ENCODE measurements at places on chromosomes 5 and 9.

GRCh38 chr5:77255617-77256016, 45.1 kb downstream of the PDE8B start:
- no peak for DNase-seq

DNA sequence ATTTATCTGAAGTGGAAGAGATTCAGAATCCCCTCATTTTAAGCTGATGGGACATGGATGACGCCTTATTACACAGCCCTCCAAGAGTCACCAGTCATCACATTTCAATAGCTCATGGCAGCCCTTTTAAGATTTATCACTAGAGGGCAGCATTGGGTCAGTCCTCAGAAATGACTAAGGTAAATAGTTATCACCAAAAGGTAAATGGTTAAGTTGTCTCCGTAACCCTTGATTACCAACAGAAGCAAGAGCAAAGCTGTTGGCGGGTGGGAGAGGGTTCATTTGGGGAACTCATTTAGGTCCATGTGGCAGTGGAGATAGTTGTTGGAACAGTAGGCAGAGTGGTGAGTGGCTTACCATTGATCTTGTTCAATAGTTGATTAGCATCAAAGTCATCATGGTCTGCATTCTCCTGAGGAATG, 12.0 kb upstream of the C9 start:
- no peak for DNase-seq

DNA sequence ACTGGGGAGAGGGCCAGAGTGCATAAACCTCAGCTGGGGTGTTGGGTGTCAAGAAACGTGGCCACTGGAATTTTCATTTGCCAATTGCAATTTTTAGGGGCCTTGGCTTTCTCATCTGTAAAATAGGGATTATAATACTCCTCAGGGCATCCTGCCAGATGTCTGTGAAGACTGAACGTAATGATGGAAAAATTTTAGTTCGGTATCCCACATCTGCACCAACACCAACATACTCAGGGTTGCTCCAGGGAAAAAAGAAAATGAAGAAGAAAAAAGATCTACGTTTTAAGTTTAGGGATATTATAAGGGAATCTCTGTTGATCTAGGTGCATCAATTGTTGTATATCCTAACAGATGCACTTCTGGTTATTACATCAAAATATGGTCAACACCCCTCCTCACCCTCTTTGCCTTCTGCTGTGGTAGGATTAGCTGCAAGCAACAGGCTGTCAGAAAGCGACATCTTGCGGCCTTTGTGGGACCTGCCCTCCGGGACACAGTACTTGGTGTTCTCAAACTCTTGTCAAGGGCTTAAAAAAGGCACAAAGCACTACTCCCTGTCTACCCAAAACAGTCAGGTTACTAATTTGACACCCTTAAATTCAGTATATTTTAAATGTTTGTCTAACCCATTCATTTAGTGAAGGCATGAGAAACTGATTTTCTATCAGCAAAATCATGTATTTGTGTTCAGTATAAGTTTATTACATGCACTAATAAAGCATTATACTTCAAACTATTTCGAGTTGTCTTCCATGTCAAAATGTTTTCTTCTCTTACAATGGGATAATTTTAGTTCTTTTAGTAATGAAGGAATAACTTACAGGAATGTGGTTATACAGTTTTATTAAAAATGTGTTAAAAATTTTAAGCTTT, 8.3 kb upstream of the TBC1D2 start:
- DNase-seq, result peak; percentile 97

DNA sequence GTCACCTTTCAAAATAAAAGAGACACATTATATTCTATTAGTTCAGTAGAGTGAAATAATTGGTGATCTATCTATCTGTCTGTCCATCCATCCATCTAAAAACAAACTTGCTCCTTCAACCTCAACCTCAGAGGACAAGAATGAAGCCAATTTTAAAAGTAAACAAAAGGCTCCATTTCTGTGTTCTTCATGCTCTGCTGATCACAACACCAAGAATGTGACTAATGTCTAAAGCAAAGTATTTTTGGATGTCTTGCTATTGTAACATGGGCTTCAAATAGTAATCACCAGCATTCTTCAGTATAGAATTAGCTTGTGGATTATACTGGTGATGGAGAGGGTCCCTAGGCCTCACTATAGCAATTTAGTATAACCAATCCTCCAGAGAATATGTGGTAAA, 1304.4 kb downstream of the MAT2B start:
- DNase-seq, result no peak

DNA sequence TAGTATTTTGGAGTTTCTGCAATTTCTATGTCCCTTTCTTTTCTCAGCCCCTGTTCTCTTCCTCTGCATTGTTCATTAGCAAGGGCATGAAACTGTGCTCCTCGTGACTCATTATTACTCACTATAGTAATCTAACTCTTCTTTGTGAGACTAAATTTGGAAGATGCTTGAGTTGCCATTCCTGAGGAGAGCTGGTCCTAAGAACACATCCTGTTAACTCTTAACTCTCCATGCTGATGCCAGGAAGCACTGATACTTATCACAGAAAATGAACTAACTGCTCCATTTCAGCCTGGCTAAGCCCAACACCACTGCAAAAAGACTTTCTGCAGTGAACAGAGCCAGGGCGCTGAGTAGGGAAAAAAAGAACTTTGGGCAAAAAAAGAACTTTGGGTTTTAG, 10.6 kb upstream of the CSNK1A1 start:
- DNase-seq, result no peak

- DNase-seq, result no peak
Observed at GRCh38 chr5:152488869-152489268, 83.8 kb upstream of the NMUR2 start.

- DNase-seq, result peak; percentile 24
Observed at GRCh38 chr5:113678924-113679575, 165.6 kb downstream of the YTHDC2 start.

GRCh38 chr5:76525956-76526355, 97.2 kb downstream of the F2RL2 start:
- DNase-seq, result no peak

DNA sequence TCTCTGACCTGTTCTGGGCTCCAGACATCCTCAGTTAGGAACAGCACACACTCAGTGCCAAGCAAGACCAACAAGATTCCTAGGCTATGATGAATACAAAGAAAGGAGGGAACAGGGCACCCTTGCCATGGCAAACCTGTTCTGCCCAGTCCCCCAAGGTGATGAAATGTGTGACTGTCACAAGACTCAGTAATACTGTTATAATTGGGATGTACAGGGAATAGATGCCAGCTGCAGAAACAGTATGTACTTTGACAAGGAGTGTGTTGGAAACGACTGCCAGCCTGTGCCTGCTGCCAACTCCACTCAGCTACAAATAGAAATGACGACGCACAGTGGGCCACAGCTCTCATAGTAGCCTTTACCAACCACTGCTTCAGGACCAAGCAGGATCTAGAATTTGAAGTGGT, 453.0 kb downstream of the EFNA5 start:
- DNase-seq, result peak; percentile 73

- DNase-seq, result no peak
Observed at GRCh38 chr9:133440874-133441273, 18.7 kb downstream of the ADAMTS13 start.

DNA sequence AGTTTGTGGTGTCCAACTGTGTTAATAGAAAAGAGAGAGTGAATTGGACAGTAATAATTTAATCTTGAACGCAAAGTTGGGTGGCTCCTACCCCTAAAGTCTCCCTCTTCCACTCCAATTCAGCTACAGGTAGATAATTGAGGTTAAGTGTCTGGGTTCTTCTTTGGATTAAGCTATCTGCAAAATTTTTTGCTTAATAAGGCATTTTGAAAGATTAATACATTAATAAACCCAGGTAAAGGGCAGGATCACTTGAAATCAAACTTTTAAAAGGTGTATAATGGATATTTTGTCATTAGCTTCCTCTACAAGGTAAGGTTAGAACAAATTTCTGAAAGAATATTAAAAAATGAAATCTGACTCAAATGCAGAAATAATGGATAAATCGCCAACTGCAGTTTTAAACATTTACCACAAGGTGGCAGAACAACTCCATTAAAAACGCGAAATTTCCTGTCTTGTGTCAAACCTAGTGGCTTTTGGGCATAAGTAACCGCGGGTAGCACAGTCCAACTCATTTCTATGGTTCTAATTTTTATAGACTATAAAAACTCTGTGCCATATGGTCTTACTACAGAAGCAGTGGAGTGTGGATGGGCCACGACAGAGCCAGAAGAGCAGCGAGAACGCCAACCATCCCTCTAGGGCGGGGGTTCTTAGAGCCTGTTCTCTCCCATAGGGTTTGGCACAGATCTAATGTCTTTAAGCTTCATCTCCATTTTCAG, 276.5 kb downstream of the ARHGEF28 start:
- peak; percentile 27 for DNase-seq

GRCh38 chr9:136463578-136463977, 19.3 kb downstream of the SEC16A start:
- DNase-seq, result no peak

GRCh38 chr5:162214551-162214950, 147.0 kb downstream of the GABRG2 start:
- no peak for DNase-seq

DNA sequence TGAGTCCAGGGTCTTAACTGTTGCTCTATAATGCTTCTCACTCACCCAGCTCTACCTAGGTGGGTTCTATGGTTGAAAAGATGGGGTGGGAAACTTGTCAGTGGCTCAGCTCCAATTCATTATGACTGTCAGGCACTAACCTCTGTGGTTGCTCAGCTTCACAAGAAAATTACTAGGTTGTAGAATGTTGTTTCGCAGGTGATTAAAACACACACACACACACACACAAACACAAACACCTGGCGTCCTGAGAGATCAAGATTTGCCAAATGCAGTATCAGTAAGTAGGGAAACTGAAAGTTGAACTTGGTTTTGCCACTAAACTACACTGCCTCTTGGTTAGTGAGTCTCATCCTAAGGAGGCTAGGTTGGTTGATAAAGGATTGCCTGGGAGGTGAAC, 2.8 kb downstream of the MCCC2 start:
- DNase-seq, result no peak

DNA sequence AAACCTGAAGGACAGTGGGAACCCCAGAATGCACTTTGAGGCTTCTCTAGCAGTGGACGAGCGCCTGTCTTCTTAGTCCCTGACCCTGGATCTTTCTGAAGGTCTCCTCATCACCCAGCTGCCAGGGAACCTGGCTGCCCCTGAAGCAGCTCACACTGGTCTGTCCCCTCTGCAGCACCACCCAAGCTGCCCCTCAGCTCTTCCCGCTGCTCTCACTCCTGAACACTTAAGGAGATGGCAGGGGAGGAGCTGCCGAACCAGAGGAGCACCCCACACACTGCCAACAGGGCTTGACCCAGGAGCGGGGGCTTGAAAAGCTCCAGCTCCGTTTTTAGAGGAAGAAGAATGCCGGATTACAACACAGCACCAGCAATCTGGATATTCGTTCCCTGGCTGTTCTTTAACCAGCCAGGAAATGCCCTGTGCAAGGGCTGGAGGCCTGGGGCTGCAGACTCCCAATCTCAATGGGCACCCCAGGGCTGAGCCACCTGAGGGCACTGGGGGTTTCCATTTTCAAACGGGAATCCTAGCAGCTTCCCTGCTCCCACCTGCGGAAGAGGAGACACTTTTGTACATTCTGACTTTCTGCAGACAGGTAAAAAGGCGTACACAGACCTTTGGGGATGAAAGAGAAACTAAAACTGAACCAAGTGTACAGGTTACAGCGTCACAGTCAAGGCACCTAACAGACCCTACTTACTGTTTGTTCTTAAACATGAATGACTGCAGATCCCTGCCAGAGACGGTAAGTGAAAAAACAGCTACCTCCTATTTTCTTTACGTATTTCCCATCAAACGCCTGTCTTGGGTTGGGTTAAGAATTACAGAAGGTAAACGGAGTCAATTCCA, 36.3 kb downstream of the GOLM1 start:
- DNase-seq, result no peak

DNA sequence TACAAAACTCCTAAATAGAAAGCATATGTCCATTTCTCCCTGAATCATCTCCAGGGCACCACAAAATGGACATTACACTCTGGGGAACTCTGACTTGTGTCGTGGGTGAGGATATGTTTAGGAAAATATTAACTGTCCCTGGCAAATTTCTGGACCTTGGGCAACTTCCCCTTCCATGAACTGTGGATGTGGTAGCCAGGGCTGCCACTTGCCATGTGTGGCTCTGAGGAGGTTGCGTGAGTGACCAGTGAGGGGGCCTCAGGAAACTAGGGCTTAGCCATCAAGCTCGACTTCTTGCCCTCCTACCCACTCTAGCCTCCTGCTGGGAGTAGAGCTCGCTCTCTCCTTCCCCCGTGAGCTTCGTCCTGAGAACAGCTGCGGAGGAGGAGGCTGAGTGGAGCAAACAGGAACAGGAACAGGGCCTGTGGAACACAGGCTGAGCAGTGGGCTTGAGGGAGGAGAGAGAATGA, 13.8 kb upstream of the STC2 start:
- DNase-seq, result no peak

GRCh38 chr9:121997791-121998190, 95.3 kb downstream of the TTLL11 start:
- no peak for DNase-seq

DNA sequence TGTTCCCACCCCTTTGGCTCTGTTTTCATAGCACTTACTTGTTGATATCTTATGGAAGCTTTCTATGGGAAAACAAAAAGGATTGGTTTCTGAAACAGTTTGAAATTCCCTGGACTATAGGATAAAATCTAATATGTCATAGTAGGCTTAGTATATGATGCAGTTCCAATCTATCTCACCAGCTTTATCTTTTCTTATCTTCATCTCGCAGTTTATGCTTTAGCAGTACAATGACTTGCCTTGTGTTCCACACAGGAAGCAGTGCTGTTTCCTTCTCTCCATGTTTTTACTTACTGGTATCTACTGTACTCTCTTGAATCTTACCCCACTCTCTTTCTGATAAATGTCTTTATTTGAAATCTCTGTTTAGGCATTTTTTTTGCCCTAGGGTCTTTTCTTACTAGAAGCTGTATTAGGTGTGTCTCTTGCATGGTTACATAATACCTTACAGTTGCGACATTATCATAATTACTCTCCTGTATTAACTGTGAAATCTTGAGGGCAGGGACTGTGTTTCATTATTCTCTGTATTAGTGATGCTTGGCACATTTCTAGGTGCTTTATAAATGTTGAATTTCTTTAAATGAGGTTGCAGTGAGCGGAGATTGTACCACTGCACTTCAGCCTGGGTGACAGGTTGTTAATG, 76.3 kb downstream of the FOCAD start:
- no peak for DNase-seq

DNA sequence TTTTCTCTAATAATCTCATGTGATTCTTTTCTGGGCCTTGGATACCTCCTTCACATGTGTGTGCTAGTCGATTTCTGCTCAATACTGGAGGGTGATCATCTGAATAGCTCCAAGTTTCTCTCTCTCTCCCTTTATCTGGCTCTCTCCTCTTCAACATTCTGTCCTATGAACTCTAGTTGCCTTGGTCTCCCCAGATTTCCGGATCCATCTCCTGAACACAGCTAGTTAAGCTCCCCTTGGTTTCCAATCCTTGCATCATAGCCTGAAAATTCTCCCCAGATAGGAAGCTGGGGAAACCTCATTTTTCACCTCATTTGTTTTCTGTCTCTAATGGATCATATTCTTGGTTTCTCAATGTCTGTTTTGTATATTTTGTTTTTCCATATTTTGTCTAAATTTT, 832.3 kb downstream of the MTRR start:
- no peak for DNase-seq

- no peak for DNase-seq
Observed at GRCh38 chr5:85646641-85647040, 971.1 kb upstream of the COX7C start.

GRCh38 chr5:101009758-101010519, 106.9 kb upstream of the ST8SIA4 start:
- DNase-seq, result no peak

- DNase-seq, result no peak
Observed at GRCh38 chr5:95770830-95771708, 39.9 kb downstream of the RHOBTB3 start.

- DNase-seq, result no peak
Observed at GRCh38 chr9:75903785-75904360, 13.4 kb downstream of the PCSK5 start.

- no peak for DNase-seq
Observed at GRCh38 chr5:60209146-60209840, 315.8 kb upstream of the PDE4D start.
